ENCODE measurements at places on chromosomes 1 and 21. TPM values are rescaled to one million over a fixed set of nuclear protein-coding genes. Genes with fewer than 3 reads are reported as not detected.

Gene RGS1
- total RNA-seq = not detected

Gene SHC1
- 192 TPM for total RNA-seq

Gene VWA1
- total RNA-seq = 7.1 TPM

Gene SLC9C2
- total RNA-seq = not detected
